ENCODE measurements at places on chromosomes 12 and 14.

DNA sequence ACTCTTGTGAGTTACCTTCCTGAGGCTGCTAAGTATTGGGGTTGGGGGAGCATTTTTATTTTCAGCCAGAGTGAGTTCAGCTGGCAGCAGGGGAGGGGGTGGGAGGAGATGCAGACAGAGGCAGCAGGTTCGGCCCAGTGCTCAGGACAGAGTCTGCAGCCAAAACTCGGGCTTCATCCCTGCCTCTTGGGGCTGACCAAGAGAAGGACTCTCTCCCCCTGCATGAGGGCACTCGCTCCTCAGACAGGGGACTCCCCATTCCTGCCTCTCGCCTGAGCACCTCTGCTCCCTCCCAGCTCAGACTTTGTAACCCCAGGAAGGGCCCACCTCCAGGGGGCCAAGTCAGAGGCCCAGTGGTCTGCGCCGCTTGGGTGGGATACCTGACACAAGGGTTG is 1.1 kb upstream of the AKT1 start:
- no peak for DNase-seq

DNA sequence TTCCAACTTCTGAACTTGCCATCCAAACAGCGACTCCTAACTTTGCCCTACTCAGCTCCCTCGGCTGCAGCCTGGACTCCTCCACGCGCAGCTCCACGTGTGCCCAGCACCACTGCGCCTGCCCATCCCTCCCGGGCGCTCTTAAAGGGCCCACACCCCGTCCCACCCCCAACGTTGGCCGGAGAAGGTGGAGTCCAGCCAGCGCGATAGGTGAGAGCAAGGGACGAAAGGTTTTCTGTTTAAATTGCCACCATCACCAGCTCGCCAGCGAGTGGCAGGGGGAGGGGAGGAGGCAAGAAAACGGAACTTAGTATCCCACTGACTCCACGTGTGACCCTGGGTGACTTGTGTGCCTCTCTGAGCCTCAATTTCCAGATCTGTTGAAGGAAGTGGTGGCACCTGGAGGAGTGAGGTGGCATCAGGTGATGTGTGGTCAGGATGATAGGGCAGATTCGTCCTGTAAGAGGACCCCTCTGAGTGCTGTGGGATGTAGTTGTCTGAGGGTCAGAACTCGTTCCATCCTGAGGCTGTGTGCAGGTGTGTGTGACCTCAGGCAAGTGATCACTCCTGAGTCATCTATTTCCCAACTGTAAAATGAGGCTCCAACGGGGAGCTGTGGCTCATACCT is 59.7 kb downstream of the TRPV4 start:
- no peak for DNase-seq

DNA sequence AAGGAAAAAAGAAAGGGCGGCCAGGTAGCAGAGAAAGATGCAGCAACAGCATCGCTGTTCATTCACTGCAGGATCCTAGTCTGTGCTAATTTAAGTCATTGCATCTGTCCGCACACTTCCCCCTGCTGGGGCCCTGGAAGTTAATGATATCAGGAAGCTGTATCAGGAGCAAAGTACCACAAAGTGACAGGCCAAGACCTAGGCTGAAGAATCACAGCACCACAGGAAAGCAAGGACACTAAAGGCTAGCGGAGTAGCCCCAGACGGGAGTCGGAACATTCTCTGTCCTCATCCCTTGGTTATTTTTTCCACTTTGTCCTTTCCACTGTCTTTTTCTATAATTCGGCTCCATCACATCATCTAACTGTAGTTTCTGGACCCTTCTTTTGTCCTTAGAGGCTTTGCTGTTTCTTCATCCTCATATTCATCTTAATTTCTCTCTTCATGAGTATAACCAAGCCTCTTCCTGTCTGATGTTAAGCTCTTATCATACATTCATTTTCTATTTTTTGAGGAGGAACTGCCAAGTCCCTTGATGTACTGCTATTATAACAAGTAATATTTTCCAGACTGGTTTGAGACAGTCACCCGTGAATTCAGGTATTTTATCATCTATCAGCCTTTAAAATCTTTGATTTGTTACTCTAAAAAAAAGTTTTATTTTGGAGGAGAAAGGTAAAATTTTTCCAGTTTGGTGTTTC is 28.3 kb downstream of the DUSP16 start:
- DNase-seq = no peak

DNA sequence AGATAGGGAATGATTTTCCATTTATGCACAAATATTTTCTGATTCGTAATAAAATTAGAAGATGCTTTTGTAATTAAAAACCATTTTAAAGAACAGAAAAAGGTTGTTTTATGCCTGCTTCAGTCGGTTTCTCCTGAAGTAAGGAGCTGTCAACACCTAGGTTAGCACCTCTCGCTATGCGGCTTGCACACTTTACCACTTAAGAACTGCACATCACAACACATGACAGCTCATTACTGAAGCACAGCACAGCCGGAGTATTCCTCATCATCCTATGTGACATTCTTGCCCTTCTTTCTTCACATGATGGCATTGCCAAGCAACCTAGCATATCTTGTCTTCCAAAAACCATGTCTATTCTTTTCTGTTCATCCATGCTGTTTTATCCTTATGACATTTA is 5.4 kb upstream of the WIF1 start:
- DNase-seq = no peak

GRCh38 chr12:16048511-16048910 is 137.4 kb downstream of the DERA start:
- DNase-seq = no peak

DNA sequence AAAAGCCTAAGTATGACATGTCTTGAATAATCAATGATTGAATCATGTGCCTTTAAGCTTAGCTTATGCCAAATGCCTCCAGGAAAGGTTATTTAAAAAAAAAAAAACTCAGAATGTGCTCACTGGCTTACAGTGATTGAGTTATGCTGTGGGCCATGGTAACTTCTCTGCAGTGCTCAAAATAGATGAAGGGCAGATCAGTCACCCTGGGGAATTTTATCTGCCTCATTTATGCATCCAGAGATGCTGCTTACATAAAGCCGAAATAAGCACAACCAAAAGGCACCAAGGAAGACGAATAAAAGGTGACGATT is 118.7 kb upstream of the MDM1 start:
- DNase-seq = no peak

DNA sequence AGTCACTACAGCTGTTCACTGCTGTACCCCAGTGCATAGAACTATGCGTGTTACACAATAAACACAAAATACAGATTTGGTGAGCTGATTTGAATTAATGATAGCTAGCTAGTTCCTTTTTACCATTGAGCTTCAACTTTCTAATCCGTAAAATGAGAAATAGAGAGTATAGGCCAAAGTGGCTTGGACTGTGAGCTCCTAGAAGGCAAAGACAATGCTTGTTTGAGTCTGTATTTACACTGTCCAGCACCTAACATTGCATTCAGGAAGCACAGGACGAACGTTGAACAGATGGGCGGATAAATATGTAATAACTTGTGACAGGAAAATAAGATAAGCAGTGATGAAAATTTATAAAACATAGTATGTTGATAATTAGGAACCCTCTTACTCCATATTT is 31.5 kb downstream of the SLC17A8 start:
- DNase-seq = no peak

DNA sequence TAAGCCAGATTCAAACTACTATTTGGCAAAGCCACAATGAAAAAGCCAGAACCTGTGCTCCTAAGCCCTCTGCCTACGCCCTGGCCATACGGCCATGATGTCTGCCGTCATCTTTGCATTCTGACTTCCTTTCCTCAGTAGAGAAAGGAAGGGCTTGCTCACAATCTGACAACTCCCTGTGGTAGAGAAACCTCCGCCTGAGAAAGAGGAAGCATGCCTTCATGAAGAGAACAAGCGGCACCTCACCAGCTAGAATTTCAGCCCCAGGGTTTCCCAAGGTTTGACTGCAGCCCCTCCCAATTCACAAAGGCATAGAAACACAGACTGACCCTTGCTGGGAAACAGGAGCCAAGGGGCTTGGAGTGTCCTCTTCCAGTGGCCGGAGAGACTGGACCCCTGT is 25.7 kb downstream of the TEP1 start:
- DNase-seq = no peak

DNA sequence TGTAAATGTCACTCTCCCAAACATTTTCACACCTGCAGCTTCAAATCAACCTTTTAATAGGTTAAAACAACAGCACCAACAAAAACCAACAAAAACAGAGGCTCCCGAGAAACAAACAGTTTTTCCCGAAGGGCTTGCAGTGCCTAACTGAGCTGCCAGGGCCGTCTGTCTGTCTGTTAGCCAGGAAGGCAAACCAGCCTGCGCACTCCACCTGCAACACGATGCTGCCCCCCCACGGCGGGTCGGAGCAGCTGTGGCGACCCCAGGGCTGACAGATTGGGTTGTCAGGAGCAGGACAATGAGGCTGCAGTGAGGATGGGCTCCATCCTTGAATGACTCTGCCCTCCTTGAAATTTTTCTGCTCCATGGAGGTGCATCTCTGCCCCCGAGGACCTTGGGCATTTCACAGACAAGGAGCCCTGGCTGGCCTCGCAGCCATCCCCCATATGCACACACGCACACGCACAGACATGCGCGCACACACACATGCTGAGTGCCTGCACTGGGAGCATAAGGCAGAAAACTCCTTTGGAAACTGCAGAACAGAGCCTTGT is 2.6 kb downstream of the RTL1 start:
- DNase-seq = no peak

- DNase-seq = no peak
These were observed 7.7 kb upstream of the RACGAP1 start for GRCh38 chr12:50032854-50033581.

DNA sequence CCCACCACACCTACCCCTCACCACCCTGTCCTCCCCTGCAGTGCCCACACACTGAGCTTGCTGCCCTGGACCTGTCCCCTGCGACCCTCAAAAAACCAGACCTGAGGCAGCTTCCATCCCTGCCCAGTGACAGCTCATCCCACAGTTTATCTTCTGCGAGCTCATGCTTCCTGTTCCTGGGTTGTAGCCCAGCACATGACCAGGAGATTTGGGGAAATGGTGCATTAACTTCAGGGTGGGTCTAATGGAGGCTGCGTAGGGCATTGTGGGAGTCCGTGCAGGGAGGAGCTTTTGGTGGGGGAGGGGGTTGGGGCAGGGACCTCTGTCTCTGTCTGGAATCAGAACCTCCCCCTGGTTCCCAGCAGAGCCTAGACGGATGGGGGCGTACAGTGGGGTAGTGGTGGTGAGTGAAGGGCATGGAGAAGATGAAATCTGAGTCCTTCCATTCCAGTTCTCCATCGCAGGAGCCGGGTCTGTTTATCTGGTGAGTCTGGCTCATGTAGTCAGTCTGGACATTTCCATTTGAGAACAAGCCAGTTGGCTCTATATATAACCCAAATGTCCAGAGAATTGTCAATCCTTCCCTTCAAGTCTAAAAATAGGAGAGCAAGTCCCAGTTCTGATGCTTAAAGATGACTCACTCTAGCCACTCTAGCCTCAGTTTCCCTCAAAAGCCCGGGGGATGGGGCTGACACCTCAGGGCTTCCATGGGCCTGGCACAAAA is 270.9 kb downstream of the CACNA1C start:
- no peak for DNase-seq

GRCh38 chr12:39125566-39125965 is 220.2 kb upstream of the CPNE8 start:
- DNase-seq = no peak

DNA sequence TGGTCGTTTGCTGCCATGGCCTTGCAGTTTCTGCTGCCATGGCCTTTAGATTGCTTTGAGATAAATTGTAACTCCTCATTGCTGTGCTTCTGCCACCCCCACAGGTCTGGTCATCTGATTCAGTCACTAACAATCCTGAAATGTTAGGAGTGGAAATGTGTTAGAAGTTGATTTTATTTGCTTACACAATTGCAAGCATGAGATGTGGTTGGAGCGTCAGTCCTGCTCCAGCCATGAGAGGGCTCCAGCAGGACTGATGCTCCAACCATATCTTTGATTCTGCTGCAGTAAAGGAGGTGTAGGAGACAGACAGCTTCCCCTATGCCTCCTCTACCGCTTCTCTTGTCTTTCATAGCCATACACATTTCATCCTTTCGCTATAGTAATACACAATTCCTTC is 226.8 kb upstream of the RGS6 start:
- no peak for DNase-seq

DNA sequence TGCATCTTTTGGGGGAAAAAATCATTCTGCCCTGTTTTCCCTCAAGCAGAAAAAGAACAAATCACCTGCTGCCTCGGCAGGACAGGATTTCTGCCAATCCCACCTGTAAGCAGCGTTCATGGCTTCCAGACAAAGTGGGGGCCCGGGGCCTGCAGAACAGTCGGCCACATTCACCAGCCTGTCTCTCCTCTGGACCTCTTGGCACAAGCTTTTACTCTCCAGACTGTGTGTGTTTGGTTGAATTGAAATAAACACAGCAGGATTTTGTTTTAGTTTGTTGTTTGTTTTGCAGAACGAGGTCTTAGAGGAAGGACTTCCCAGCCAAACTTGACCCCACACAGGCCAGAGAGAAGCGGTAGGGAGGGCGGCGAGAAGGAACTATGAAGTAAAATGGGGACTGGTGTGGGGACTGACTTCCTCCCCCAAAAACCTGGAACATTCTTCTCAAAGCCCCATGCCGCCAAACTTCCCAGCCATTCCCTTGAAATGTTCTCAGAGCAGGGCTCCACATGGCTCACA is 41.7 kb upstream of the FOS start:
- no peak for DNase-seq

GRCh38 chr12:65808580-65808979 is 15.7 kb upstream of the HMGA2 start:
- DNase-seq = no peak

GRCh38 chr14:90661866-90662265 is 154.4 kb downstream of the TTC7B start:
- no peak for DNase-seq

DNA sequence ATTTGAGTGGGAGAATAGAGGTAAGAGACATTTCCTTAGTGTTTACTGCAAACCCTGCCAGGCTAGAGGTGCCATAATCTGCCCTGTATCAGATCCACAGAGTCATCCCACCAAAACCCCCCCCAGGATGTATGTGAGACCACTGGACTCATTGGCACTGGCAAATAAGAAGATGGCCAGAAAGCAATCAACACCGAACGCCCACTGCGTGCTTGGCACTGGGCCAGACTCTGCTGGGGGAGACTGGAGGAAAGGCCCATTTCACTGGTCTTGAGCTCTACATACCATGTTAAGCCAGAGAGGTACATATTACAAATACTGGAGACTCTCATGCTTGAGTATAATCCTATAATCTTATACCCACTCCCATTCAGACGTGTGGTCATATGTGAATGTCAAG is 44.0 kb downstream of the SMUG1 start:
- DNase-seq = no peak

DNA sequence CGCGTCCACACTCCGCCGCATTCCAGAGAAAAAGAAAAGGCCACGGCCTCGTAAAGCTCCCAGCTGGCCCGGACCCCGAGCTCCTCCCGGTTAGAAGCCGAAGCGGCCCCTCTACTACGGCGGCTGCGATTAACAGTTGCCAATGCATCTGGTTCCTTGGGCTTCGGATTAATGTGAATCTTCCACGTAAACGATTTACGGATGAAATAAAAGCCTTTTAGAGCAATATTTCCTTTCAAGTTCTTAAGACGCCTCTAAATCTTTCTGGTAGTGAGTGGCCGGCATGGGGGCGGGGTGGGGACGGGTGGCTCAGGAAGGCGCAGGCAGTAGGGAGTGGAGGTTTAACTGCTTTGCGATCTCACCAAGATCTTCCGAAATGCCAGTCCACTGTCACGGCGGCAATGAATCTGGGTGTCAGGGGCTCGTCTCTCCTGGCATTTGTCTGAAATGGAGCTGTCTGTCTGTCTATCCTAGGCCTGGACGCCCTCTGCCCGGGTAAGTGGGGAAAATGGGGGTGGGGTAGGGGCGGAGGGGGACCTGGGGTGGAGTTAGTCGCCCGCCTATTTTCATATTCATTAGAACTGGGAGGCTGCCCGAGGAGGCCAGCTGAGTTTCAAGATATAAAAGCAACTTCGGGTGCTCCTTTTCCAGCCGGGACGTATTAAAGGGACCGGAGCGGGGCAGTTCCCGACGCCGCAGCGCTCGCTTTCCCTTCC is 413 bp upstream of the ALX1 start:
- no peak for DNase-seq
